ENCODE measurements at places on chromosomes 1 and 21.

GRCh38 chr1:110548381-110548780, 29.4 kb upstream of the KCNA10 start:
- no peak for ATAC-seq

DNA sequence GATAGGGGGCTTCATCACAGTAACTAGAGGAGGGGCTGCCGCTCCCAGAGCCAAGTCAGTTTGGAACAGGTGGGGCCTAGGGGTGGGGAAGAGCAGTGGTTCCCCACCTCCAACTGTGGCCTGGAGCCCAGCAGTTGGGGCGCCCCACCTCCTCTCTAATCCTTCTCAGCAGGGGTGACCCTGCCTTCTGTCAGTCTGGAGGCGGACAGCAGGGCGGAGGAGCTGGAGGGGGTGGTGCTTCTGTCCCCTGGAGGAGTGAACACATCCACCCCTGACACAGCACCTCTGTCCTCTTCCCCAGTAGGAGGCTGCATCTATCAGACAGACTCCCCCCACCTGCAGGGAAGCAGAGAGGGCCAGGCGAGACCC, 73.8 kb downstream of the MRPL37 start:
- no peak for ATAC-seq

DNA sequence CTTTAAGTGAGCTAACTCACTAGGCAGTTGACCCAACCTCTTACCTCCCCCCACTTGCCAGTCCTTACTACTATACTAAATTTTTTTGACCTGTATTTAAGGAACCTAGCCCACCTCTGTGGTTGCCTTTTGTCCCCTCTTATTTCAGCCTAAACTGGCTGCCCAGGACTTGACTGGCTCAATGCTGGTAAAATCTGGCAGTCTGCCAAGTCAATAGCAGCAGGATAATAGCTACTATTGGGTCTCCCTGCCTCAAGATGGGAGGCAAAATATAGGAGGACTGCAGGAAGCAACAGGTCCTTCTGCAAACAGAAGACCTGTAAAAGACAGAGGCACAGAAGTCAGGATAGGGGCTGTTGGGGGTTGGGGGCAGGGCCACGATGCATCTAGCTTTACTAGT, 144.2 kb upstream of the POGK start:
- ATAC-seq: no peak

DNA sequence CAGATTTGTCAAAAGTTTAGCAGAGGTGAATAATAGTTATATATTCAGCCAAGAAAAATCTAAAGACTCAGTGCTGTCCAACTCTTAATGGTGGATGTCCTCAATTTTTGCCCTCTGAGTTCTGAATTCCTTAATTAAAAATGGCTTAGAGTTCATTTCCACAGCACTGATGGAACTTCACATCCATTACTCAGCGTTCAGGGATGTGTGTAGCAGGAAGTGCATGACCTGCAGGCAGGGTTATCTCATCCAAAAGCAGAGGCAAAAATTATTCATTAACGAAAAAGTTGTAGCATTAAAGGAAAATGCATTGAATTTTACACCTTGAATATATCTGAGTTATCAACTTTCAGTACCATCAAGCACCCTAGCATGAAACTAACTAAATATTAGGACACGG, 96.7 kb downstream of the ZP4 start:
- no peak for ATAC-seq

- ATAC-seq: no peak
Observed at GRCh38 chr1:66599346-66599745, 65.4 kb downstream of the SGIP1 start.

DNA sequence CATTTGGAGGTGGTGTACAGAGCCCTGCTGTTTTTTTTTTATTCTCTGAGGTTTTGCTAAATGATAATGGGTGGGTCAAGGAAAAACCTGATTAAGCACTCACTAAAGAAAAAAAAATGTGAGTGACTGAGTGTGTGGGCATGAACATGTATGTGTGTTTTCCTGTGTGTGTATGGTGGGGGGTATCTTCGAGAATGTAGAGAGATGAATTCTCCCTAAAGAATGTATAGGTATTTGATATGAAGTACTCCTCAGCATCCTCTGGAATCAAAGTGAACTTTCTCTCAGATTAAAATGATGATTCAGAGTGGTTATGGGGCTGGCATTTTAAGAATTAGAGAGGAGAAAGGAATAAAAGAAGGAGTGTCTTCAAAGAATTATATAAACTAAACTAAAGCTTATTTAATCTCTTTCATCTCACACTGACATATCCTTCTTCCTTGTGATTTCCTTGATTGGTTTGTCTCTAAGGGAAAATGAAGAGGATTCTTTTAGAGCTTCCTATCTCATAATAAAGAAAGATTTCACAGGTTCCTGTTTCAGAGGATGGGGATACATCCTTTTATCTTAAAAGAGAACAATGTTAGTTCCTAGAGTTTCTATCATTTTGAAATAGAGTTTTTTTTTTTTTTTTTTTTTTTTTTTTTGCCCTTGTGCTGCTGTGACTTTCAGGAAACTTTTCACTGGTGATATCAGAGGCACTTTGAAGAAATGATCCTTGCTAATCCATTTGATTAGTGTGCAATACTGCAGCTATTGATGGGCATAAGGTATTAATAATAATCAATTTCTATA, 23.9 kb downstream of the S1PR1 start:
- ATAC-seq: no peak

DNA sequence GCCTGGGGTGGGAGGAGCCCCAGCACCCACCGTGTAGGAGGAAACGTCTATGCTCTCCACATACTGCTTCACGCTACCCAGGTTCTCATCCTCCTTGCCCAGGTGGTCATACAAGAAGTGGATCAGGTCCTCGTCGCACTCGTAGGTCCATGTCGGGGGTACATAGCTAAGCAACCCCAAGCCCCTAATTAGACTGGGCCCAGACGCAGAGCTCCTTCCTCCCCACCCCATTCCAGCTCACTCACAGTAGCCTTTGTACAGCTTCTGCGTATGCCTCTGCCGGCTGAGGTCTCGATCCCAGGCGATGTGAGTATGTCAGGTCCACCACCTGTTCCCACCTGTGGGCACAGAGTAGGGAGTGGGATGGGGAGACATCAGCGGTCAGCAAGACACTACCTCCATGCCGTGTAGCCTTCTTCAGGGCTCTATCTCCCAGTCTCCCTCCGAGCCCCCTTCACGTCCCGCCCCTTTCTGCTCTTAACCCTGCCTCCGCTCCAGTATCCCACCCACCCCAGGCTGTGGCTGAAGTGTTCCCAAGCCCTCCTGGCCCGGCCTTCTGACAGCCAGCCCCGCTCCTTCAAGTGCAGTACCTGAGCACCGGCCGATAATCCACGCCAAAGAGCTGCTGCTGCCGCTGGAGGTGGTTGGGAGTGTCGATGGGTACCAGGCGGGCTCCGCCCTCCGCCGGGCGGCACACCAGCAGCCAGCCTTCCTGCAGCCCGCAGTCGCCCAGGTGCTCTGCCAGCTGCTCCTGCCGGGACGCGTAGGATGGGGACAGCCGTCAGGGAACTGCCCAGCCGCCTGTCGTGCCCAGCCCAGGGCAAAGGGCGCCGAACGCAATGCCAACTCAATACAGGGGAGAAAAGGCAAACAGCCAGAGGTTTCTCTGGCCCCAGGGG, 919 bp downstream of the HECTD3 start:
- ATAC-seq: no peak

- ATAC-seq: no peak
Observed at GRCh38 chr1:62906428-62906886, 122.5 kb downstream of the ATG4C start.

- no peak for ATAC-seq
Observed at GRCh38 chr1:12454406-12455391, 163.3 kb downstream of the DHRS3 start.

DNA sequence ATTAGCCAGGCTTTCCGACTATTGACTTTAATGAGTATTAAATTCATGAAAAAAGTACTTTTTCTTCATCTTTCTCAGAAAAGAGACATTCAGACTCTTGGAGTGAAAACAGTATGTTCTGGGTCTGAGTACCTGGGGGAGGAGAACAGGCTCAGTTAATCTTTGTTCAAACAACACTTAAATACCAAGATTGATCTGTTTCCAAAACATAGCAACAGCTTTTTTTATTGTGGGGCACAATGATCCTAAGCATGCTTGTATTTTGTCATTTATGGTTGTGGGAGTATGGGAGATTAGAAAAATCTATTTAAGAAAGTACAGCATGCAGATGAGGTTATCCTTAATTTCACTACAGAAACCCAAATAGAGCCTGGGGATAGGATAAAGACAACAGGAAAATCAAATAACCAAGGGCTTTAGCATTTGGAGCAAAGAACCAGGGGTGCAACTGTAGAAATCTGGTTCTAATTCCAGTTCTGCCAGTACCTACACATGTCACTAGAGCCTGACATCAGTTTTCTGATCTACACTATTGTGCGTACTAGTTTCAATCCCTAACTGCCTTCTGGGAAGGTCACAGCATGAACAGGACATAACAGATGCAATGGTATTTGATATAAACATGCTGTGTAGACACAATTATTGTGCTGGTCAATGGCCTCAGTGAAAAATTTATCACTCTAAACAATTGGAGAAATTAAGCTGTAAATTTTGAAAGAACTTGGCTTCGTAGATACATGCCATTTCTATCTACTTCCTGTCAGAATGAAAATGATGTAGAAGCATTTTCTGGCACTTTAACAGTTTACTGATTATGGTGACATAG, 91.2 kb downstream of the KCNK1 start:
- ATAC-seq: no peak

GRCh38 chr1:52970149-52970548, 43.1 kb downstream of the SCP2 start:
- ATAC-seq: no peak

DNA sequence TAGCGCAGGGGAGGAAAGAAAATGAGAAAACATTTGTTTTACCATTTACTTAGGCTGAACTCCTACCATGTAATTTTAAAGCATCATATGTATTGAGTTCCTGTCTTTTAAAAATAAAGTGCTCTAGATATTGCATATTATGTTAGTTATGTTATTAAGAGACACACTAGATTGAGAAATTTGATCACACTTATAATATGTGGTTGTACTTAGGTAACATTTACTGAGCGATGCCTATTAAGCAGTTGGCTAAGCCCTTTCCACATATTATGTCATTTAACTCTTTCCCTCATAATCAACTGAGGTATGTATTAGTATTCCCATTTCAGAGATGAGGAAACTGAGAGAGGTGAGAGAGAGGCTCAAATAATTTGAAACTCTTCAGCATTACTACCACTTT, 4.5 kb upstream of the LRRC8D start:
- ATAC-seq: no peak

GRCh38 chr1:232417636-232418248, 212.2 kb downstream of the SIPA1L2 start:
- ATAC-seq: no peak

DNA sequence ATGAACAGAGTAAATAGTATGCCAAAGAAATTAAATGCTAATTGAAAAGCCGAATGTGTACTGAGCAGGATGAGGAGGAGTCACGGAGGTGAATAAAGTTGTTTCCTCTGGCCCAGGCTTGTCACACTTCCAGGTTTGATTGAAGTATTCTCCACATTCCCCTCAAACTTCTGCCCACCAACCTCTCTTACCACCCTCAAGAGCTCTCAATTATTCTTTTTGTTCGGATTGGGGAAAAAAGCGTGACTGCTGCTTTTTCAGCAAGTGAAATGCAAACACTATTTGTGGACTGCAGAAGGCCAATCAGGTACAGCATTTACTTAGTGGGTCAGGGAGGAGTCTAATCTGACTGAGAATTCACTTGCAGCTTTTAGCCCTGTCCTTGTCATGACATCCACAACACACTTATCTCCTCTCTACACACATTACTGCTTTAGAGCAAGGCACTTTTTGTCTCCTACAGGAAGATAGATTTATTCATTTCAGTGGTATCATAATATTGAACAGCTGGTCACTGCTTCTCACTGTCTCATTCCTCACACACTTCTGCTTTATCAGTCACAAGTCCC, 375.6 kb upstream of the PRMT6 start:
- ATAC-seq: no peak

DNA sequence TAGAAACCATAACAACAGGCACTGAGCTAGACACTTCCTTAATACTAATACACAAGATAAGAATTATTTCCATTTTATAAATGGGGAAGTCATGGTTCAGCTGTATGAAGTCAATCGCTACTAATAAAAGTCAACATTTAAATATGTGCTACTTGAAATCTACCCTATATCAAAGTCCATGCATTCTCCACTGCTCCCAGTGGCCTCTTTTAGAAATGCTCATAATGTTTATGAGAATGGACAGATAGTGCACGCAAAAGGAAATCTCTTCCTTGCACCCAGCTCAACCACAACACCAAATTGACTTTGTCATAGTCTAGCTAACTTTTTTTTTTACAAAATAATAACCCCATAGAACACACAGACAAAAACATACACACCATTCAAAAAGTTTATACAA, 281.7 kb upstream of the CXADR start:
- ATAC-seq: no peak

DNA sequence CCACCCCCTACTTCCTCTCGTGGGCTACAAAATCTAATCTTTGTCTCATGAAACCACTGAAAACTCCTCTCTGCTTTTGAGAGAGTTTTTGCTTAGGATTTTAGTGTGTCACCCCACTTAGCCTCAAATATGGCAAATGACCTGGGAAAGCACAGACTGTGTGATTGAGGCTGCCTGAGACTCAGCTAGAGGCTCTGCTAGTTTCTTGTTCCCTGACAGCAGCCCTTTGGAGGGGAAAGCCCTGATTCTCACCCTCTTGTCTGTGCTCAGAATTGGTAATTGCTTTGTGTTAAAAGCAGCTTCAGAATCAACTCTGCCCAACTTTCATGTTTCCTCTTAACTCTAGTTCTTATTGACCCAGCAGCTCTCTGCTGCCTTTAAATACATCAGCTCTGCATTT, 85.6 kb upstream of the ZP4 start:
- no peak for ATAC-seq

DNA sequence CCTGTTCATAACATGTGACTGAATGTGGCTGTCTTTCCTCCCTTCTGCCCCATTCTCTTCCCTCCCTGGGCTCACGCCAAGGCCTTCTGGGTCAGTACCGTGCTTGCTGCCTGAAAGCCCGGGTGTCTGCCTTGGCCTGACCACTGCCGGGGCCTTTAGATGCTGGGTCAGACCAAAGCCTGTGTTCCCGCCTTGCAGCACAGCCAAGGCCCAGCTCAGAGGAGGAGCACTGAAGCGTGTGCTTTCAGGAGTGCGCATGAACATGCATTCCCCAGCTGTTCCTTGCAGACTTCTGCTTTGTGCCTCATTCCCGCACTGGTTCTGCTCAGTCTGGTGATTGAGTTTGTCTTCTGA, 27.0 kb upstream of the SARS1 start:
- no peak for ATAC-seq

GRCh38 chr1:54132495-54132894, 20.3 kb downstream of the CDCP2 start:
- no peak for ATAC-seq

Data from activated CD4-positive, CD25-positive, alpha-beta regulatory T cell treated with anti-CD3 and anti-CD28 coated beads, Interleukin-2, amount 50 U/mL, for 24 hours (primary cell).